ENCODE measurements at places on chromosomes 3 and 15.
A peak's percentile ranks its signal among the peaks of the same experiment; 100 is the strongest.

DNA sequence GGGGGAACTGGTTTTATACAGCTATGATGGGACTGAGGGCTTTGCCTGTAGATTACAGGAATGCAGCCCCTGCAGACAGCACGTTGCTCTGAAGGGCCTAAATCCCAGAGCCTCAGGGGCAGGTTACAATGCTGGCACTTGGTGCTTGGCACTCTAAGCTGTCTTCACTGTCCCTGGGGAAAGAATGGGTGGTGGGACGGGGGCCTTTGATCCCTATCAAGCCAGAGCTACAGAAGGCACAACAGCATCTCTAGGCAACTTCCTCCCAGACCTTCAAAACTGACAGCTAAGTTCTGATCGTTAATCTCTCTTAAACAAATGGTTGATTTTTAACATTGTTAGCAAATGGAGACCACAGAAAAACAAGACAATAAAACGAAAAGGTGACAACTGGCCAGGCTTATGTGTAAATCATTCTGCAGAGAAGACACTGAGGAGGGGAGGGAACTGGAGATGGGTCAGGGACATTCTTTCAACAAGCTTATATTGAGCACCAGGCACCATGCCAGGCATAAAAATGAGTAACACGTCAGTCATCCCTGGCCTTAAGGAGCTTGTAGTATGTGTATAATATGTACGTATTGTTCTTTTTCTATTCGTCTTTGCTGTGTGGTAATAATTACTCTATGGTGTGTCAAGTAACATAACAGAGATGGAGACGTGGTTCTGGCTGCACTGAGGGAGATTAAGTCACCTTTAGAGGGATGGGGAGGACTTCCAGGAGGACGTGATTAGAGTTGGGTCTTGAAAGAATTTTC, 49.1 kb downstream of the CA12 start:
- no peak for DNase-seq

DNA sequence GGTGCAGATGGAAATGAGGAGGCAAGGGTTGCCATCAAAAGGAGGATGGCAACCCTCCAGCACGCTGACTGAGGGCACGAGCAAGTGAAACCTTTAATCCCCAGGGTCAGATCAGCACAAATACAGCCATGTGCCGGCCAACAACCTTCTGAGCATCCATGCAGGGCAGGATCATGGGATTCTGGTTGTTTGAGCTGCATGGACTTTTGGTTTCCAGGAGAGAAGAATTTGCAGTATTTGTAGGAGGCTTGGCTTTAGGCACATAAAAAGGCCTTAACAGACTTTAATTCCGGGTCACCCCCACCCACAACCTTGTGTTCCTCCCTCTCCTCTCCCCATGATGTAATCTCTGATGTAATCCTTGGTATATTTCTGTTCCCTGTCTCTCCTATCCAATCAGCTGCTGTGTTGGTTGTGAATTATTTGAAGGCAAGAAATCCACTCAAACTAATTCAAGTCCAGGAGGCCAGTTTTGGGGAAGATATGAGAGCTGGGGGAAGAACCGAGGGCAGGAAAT, 254.3 kb downstream of the SHQ1 start:
- DNase-seq = no peak

- DNase-seq = no peak
These were observed 185.2 kb upstream of the DNAJC19 start for GRCh38 chr3:181174676-181175233.

DNA sequence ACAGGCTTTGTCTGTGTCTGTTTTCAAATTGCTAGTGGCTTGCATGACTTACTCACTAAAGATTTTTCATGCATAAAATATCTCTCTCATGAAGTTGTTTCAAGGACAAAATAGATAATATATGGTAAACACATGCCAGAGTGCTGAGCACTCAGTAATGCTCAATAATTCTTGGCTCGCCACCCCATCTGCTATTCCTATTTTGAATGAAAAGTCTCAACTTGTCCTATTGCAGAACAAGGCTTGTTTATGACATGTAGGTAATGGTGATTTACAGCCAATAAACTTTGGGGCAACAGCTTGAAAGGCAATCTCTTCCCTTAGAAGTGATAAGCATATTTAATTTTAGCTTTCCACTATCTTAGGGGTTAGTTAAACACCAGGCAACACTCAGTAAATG, 789.0 kb upstream of the ROBO1 start:
- peak; percentile 0 for DNase-seq

GRCh38 chr15:99703603-99704443, 29.4 kb downstream of the LYSMD4 start:
- DNase-seq = no peak

DNA sequence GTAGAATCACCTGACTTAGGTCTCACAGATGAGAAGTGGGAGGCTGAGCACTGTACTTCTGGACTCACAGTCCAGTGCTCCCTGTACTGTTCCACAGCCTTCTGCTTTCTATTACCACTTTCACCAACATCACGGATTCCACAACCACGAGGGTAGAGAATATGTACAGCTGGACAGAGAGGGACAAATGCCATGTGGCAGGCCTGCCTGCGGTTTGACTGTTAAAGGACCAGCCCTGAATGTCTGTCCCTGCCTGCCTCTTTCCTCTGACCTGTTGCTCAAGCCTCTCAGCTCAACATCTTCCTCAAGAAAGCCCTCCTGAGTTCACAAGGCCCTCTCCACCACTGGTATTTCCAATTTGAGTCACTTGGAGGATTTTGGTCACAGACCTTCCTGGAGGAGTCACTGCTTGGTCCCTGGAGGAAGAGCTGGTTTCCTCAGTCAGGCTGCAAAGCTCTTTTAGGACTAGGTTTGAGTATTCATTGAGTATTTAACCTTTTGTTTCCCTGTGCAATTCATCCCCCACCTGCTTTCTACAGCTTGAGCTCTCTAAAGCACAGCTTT, 49.1 kb downstream of the RAB11A start:
- DNase-seq = no peak

DNA sequence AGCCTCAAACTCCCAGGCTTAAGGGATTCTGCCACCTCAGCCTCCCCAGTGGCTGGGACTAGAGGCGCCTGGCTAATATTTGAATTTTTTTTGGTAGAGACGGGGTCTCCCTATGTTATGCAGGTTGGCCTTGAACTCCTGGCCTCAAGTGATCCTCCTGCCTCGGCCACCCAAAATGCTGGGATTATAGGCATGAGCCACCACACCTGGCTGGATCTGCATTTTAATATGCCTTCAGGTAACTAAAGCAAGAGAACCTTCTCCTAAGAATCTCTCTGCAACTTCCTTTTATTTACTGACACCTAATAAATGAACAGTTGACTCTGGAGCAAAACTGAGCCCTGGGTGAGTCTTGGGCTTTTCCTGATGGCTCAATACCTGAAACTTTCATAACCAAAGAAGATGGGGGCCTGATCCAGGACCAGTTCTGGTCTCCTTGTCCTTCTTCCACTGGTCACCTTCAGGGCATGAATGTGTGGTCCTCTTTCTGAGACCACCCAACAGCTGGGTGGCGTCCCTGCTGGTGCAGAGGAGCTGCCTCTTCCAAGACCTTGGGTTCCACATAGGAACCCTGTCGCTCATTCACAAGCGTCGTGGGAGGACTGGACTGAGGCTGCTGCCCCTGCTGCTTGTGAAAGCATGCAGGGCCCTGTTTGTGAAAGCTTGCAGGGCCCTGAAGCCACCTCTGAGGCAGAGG, 28.2 kb downstream of the CCR9 start:
- no peak for DNase-seq

- no peak for DNase-seq
These were observed 90.7 kb downstream of the IGF2BP2 start for GRCh38 chr3:185733980-185734724.

GRCh38 chr3:175198991-175199783, 340.1 kb downstream of the NAALADL2 start:
- DNase-seq = no peak

DNA sequence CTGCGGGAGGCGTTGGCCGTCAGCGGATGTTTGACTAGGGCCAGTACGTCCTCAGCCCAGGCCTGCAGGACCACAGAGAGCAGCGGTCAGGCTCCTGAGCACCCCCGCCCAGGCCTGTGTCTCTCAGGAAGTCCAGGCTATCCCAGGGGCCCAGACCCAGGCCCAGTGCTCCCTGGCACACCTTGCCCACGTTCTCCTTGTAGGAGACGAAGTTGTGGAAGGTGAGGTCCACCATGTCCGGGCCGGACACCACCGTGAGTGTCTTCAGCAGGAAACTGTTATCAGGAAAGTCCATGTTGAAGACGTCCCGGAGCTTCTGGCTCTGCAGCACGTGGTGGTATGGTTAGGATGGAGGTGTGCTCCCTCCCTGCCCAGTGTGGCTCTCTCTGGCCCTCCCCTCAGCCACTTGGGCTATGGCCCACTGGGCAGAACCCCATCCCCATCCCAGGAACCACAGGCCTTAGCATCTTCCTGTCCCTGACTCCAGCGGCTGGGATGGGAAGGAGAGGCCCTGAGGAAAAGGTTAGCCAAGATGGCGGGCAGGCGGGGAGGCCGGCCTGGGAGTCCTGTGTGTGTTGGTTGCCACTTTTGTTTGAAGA, 5.3 kb downstream of the PLCB2 start:
- DNase-seq = no peak

Measured in NCI-H187 (cell line).